AG20443 (cell line): ENCODE measurements at places on chromosomes 1 and 21.

- no peak for DNase-seq
Measured at GRCh38 chr1:186429017-186429416, 31.9 kb downstream of the PDC start.

- DNase-seq = no peak
Measured at GRCh38 chr1:157776971-157777391, at the start of gene FCRL2. Gene FCRL2, minus strand, starts transcription at chr1:157777132. Its CDS starts 59 bp downstream, at chr1:157777073.

DNA sequence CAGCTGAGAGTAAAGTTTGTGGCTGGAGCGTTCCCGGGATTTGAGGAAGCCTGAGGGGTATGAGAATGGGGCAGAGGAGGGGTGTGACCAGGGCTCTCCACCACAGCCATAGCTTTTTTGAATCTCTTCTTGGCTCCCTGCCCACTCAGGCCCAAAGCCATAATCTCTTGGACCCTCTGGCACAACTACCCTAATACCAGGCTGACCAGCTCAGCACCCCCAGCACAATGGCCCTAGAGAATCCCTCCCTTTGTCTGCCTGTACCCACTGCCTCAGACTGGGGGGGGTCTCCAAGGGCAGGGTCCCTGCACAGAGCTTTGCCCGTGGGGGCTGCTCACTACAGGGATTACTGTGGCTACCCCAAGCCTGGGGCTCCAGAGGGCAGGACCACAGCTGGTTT is 7.5 kb downstream of the DENND4B start:
- no peak for DNase-seq

- DNase-seq = no peak
Measured at GRCh38 chr1:245432228-245432875, 277.6 kb downstream of the KIF26B start.

- DNase-seq = no peak
Measured at GRCh38 chr1:213326281-213327016, 275.4 kb downstream of the RPS6KC1 start.

DNA sequence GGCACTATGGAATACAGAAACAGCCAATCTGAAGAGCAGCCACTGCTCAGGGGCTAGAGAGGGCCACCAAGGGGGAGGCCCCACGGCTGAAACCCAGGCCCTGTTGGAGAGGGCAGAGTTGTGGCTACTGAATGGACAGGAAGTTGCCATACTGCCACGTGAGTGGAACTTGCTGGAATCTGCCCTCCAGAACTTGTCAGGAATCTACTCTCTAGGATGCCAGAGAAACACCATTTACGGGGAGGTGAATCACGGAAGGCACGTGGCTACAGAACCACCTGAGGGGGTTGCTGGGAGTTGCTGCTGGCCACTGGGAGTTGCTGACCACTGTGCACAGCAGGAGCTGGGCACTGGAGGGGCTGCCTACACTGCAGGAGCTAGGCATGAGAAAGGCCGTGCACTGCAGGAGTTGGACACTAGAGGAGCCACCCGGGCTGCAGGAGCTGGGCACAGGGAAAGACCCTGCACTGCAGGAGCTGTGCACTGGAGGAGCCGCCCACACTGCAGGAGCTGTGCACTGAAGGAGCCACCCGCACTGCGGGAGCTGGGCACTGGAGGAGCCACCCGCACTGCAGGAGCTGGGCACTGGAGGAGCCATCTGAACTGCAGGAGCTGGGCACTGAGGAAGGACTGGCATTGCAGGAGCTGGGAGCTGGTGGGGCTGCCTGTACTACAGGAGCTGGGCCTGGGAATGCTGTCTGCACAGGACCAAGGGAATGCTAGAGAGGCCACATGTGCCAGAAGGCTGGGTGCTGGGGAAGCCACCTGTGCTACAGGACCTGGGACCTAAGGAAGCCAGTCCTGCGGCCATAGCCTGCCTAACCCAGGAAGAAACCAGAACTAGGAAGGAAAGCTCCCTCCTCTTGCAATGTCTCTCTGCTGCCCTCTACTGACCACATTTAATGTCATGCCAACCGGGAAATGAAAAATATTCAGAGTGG is 343.4 kb downstream of the MATN1 start:
- DNase-seq = peak; percentile 91

DNA sequence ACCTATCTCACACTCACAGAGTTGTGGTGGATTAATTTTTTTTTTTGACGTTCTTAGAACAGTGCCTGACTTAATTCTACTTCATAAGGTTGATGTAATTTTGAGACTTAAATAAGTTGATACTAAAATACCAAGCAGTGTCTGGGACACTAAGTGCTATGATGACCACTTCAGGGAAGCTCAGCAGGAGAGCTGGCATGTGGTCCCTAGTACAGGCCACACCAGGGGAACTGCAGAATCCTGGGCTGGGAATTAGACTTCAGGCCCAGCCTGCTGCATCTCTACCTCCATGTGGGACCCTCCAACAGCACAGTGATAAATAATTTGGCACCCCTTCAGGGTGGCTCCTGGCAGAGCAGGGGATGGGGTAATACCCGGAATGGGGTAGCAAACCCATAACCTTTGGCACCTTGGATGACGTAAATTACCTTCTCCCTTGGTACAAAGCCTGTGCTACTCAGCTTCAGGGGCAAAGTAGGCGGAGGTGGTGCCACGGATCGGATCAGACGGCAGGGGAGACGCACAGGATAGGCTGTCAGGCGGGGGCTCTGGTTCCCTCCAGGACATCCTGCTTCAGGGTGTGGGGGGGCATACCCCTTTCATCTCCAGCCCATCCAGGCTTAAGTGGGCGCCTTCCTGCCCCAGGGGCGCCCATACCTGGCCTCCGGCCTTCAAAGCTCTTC is 4.8 kb downstream of the MFSD2A start:
- no peak for DNase-seq

- no peak for DNase-seq
Measured at GRCh38 chr1:186390925-186391324, 15.3 kb downstream of the ODR4 start.

DNA sequence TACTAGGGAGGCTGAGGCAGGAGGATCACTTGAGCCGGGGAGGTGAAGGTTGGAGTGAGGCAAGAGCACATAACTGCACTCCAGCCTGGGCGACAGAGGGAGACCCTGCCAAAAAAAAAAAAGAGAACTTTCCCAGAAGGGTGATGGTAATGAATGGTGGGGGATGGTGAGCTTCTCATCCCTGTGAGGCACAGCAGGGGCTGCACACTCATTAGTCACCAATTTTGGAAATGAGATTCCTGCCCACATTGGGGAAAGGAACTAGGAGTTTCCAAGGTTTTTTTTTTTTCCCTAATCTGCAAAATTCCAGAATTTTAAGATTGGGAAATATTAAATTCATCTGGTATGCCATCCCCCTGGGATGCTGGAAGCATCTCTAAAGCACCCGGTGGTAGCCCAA is 50.2 kb upstream of the SSBP3 start:
- DNase-seq = no peak

DNA sequence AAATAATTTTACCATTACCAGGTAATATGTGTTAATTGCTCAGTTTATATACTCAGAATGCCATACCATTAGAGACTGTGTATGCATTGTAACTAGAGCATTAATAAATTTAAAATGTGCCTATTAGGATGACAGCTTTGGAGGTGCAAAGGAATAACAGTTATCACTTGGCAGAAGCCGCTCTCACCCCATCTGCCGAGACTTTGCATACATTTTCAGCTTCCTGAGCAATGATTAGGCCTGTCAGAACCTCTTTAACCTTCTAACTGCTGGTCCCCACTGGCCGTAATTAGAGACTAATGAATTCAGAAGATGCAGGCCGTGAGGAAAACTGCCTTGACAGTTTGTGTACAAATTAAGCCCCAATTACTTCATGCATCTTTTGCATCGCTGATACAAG is 158.0 kb upstream of the PROX1 start:
- no peak for DNase-seq

DNA sequence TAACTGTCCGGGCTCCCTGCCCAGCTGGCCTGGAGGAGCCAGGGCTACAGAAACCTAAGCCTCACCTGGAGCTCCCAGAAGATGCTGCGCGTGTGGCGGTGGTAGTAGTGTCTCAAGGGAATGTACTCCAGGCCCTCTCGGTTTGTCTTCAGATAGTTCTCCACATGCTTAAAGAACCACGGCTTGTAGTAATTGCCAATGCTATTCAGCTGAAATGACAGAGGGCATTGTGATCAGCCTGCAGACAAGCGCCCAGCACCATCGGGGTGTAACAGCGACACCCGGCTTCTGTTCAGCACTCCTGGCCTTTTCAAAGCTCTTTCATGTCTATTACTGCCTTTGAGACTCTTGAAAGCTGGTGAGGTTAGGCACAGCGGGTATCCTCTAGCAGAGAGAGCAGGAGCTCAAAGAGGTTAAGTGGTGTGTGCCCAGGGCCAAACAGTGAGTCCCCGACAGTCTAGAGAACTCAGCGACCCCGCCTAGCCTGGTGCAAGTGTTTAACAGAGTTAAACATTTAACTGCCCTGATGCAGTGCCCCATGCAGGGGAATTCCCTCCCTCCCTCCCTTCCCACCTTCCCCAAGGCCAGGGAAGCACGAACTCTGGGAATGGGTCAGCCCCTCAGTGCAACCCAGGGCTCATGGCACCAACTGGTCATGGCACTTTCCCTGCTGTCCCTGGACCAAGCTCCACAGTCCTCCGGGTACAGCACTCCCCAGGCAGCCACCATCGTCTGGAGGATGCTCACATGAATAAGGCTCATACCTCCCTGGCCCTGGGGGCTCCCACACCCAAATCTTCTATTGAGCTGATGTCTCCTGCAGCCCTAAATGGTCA is 21.5 kb downstream of the DHCR24 start:
- no peak for DNase-seq

GRCh38 chr21:42781150-42781970 is 98.0 kb downstream of the WDR4 start:
- no peak for DNase-seq

GRCh38 chr21:44552136-44552535 is 831 bp upstream of the KRTAP10-2 start:
- DNase-seq = no peak

DNA sequence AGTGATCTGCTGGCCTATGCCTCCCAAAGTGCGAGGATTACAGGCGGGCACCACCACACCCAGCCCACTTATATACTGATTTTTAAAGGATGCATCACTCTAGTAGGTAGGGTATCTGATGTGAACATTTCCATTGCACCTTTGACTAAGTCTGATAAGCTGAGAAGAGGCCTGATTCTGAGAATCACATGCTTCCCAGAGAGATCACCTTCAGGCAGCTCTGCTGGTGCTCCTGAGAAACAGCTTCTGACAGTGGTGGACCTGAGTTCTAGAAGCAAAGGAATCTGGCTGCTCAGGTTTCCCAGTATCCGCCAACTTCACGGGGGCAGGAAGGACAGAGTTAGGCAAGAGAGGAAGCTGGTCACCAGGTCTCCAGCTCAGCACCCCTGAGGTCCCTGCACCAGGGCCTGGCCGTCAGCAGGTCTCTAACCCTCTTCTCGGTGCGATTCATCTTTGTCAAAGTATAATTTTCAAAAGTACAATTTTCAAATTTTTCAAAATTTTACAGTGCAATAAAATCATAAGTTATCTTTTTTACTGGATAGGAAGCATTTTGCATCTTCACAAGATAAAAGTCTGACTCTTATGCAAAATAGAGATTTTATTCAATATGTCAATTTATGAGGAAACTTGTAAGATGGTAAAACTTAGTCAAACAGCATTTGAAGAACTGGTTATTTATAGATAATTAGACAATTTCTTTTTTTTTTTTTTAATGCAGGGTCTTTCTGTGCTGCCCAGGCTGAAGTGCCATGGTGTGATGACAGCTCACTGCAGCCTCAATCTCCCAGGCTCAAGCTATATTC is 25.8 kb upstream of the MPZL1 start:
- no peak for DNase-seq

DNA sequence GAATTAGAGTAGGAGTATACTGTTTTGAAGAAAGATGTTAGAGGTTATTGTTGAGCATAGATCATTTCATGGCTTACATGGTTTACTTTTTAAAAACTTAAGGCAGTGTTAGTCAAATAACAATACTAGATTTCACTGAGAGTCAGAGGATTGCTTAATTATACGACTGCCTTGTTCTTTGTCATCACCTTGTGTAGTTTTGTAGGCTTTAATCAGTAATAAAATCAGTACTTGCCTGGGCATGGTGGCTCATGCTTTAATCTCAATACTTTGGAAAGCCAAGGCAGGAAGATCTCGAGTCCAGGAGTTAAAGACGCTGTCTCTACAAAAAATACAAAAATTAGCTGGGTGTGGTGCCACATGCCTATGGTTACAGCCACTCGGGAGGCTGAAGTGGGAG is 41.3 kb upstream of the GPR52 start:
- DNase-seq = no peak

DNA sequence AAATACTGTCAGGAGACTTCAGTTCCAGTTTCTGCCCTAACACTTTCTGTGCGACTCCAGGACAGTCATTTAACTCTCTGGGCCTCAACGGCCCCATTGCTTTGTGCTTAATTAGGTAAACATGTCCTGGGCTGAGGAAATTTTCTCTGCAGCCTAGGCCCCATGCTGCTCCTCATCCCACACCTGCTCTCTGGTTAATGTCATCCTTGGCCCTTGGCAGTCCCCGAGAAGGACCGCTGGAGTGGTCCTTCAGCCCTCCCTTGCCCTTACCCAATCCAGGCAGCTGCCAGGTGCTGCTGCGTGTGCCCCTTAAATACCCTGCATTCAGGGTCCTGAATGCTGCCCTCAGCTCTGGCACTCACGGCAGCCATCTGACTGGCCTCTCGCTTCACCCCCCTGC is 18.7 kb downstream of the UBL4B start:
- no peak for DNase-seq

- no peak for DNase-seq
Measured at GRCh38 chr21:33249331-33250002, 16.7 kb upstream of the IL10RB start.

GRCh38 chr1:10295481-10296085 is 85.2 kb downstream of the KIF1B start:
- no peak for DNase-seq

- DNase-seq = no peak
Measured at GRCh38 chr1:226135059-226135651, 51.4 kb downstream of the ACBD3 start.

DNA sequence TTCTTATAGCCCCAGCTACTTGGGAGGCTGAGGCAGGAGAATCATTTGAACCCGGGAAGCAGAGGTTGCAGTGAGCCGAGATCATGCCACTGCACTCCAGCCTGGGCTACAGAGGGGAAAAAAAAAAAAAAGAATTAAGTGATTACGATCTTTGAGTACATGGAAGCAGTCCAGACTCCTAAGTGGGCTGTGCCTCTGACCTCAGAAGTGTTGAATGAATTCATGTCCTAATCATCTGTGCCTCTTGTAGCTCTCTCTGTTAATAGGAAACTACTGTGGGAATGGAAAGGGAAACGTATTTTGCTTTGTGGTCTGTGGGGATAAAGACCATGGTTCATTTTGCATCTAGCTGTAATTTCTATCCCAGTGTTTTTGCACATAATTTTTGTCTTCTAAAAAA is 8.4 kb upstream of the IVNS1ABP start:
- no peak for DNase-seq

GRCh38 chr1:216205176-216205575 is 218.1 kb downstream of the USH2A start:
- no peak for DNase-seq
